ENCODE measurements at places on chromosomes 5 and 9. TPM values are rescaled to one million over a fixed set of nuclear protein-coding genes. Genes with fewer than 3 reads are reported as not detected.

The RFK gene
- 10.4 TPM for total RNA-seq

The PCDHGB6 gene
- total RNA-seq = 4.2 TPM

The GABRA1 gene
- not detected for total RNA-seq

The SOHLH1 gene
- total RNA-seq = not detected

The MRRF gene
- total RNA-seq = 48.6 TPM

The SNCAIP gene
- 3.2 TPM for total RNA-seq

The DMRT3 gene
- not detected for total RNA-seq

The TMC1 gene
- 1.1 TPM for total RNA-seq

DNA sequence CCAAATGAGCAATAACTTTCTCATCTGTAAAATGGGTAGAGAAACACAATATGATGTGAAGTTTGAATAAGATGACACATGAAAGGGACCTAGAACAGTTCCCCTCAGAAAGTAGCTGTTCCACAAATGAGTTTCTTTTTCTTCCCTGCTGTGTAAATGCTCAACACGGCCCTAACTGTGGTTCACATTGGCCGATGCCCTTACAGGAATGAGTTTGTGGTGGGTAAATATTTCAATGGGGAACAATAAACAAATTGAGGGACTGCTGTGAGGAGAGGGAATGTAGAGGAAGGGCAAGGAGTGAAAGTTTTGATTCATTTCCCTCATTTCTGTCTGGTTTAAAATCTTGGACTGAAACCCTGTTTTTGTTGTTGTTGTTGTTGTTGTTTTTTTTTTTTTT is 12.8 kb downstream of the C6 start:
- DNase-seq = no peak
- H3K36me3 ChIP-seq = no peaks in the 10 kb centered on the region
- H3K27me3 ChIP-seq = no peaks in the 10 kb centered on the region

DNA sequence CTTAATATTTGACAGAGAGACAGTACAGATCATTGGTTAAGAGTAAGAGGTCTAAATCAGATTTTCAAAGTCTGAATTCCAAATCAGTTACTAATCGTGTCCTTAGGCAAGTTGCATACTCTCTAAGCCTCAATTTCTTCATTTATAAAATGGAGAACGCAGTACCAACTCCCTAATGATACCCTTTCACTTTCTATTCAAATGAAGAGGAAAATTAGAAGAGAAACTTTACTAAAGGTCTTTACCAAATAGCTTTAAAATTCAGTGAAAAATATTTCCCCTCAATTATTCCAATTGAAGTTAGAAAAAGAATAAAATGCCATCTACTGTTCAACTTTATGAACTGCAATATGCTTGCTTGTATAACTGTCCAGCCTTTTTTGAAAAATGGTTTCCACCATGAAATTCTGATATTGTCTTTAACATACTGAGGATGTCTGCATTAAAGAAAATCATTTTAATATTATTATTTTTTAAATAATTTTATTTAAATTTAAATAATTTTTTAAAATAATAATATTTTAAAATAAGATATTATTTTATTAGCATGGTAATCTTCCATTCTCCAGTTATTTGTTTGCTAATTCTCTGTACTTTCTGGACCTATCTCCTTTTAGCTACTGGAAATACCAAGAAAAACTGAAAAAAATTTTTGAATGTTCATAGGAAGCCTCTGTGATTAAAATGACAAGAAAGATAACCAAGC is 36.0 kb downstream of the POC5 start:
- no peak overlapping the region for H3K27ac ChIP-seq
- no peak overlapping the region for H3K4me3 ChIP-seq
- peaks cover 4% of the 10 kb centered on the region for H3K4me1 ChIP-seq

- no peak overlapping the region for H3K27ac ChIP-seq
- H3K36me3 ChIP-seq = peaks cover 36% of the 10 kb centered on the region
- H3K4me1 ChIP-seq = no peaks in the 10 kb centered on the region
- H3K27me3 ChIP-seq = no peaks in the 10 kb centered on the region
- no peak overlapping the region for H3K4me3 ChIP-seq
These were observed 53.8 kb downstream of the CD180 start for GRCh38 chr5:67142816-67143215.

DNA sequence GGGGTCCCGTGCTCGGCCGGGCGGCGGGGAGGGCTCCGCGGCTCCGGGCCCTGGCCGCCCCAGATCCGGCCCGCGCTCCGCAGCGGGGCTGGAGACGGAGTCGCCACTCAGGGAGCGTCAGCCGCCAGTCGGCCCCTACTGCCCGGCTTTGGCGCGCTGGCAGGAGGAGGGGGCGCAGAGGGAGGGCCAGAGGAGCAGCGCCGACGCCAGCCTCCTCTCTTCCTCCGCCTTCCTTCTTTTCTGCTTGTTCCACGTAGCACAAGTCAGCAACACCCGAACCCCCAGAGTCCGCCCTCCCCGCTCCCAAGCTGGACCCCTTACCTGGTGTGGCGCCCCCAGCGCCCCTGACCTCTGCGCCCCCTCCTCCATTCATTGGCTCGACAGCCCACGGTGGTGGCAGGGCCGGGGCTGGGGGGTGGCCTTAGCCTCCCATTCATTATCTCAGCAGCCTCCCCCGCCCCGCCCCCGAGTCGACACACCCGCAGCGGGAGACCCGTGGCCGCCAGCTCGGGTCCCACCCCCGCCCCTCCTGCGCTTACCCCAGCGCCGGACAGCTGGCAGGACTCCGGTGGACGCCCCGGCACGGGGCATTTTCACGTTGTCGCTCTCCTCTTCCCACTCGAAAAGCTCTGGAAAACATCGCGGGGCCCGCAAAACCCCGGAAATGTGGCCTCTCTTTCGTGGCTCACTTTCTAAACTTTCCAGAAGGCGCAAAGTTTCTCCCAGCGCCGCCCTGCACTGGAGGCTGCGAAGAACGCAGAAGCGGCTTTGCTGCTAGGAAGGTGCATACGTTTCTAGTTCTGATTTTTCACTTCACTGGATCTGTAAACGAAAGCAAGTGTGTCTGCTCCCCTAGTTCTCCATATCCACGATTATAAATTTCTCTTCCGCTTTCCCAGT is at the start of gene LPAR1:
Gene LPAR1 (minus strand): TSS at position 140 of the 900 bp plus-strand sequence. CDS start 66,353 bp downstream, outside the sequence.
- H3K4me1 ChIP-seq = peaks cover 11% of the 10 kb centered on the region
- H3K27me3 ChIP-seq = no peaks in the 10 kb centered on the region
- H3K4me3 ChIP-seq = peak within 1 kb of the TSS; percentile 78
- no peaks in the 10 kb centered on the region for H3K36me3 ChIP-seq
- H3K27ac ChIP-seq = peak within 1 kb of the TSS; percentile 87

- H3K4me3 ChIP-seq = no peak overlapping the region
- H3K27me3 ChIP-seq = no peaks in the 10 kb centered on the region
- no peaks in the 10 kb centered on the region for H3K4me1 ChIP-seq
These were observed 10.8 kb downstream of the RIOK2 start for GRCh38 chr5:97172227-97172626.

GRCh38 chr5:132251220-132251725 is 6.2 kb upstream of the PDLIM4 start:
- H3K4me1 ChIP-seq = peaks cover 40% of the 10 kb centered on the region
- no peaks in the 10 kb centered on the region for H3K36me3 ChIP-seq
- no peaks in the 10 kb centered on the region for H3K27me3 ChIP-seq

DNA sequence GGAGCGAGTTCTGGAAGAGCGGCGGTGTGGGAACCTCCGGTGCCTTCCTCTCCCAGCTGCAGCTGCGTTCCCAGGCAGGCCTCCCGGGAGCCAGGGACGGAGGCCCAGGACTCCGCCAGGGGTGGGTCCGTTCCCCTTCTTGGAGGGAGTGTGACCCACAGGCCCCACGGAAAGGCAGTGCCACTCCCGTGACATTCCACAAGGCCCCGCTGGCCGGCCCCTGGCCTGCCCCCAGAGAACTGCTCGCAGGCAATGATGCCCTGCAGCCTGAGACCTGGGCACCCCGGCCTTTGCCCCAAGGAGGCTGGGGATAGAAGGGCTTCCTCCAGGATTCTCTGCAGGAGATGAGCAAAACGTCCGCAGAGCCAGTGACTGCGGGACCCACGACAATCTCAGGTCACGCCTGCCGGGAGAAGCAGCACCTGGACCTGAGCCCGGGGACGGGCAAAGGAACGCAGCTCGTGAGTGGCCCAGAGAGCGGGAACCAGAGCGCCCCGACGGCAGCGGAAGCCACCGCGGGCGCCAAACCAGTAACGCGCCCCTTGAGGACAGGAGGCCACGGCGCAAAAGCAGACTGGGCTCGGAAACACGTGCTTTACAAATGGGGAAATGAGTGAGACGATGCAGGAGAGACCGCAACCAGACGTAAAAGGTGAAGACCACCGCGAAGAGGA is 9.3 kb downstream of the OBP2B start:
- no peak overlapping the region for H3K27ac ChIP-seq
- H3K36me3 ChIP-seq = no peaks in the 10 kb centered on the region
- no peaks in the 10 kb centered on the region for H3K27me3 ChIP-seq

- H3K4me3 ChIP-seq = no peak overlapping the region
- H3K27ac ChIP-seq = no peak overlapping the region
- H3K36me3 ChIP-seq = peaks cover 8% of the 10 kb centered on the region
- no peaks in the 10 kb centered on the region for H3K4me1 ChIP-seq
These were observed 219.1 kb upstream of the OTULINL start for GRCh38 chr5:14362491-14362890.

- no peak for DNase-seq
- H3K4me3 ChIP-seq = no peak overlapping the region
- H3K36me3 ChIP-seq = no peaks in the 10 kb centered on the region
- H3K4me1 ChIP-seq = no peaks in the 10 kb centered on the region
- H3K27ac ChIP-seq = no peak overlapping the region
These were observed 136.7 kb downstream of the ROR2 start for GRCh38 chr9:91813176-91813795.

DNA sequence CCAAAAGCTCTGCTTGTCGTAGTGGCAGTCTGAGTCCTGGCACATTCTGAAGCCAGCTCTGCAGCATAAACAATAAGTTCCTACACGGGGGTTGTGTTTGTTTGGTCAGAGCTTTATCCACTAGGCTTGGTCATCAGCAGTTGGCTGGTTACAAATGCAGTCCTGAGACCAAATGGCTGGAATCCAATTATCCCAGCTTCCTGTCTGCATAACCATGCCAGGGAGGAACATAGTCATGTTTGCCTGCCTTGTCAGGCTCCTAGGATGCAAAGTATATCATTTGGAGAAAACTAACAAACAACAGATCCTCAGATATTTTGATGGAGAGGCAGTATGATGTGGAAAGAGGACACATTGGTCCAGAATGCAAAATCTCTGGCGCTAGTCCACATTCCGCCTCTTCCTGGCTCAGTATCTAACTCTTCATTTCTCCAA is 85.8 kb downstream of the FBXO38 start:
- no peak overlapping the region for H3K4me3 ChIP-seq
- DNase-seq = no peak
- H3K27me3 ChIP-seq = no peaks in the 10 kb centered on the region

DNA sequence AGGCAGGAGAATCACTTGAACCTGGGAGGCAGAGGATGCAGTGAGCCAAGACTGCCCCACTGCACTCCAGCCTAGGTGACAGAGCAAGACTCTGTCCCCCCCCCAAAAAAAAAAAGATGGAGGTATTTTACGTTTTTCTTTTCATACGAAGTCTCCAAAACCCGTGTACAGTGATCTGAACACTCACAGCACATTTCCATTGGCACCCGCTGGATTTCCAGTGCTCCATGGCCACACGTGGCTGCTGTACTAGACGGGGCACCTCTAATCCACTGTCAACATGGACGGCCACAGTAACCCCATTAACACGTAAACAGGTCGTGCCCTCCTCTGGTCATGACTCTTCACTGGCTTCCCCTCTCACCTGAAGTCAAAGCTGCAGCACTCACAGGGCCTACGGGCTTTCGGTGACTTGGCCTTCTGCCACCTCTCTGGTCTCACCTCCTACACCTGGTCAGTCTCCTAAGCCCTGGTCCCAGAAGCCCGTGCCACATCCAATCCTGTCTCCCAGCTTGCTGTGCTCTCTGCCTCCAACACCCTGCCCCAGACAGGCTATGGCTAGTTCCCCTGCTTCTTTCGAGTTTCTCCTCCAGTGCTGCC is 22.1 kb downstream of the TBC1D9B start:
- peaks cover 32% of the 10 kb centered on the region for H3K36me3 ChIP-seq
- H3K4me3 ChIP-seq = no peak overlapping the region
- DNase-seq = no peak
- H3K4me1 ChIP-seq = no peaks in the 10 kb centered on the region
- no peak overlapping the region for H3K27ac ChIP-seq

GRCh38 chr5:88049156-88049555 is 219.5 kb downstream of the TMEM161B start:
- no peak for DNase-seq
- no peaks in the 10 kb centered on the region for H3K4me1 ChIP-seq
- H3K36me3 ChIP-seq = no peaks in the 10 kb centered on the region
- H3K27ac ChIP-seq = no peak overlapping the region
- H3K27me3 ChIP-seq = no peaks in the 10 kb centered on the region
- no peak overlapping the region for H3K4me3 ChIP-seq

DNA sequence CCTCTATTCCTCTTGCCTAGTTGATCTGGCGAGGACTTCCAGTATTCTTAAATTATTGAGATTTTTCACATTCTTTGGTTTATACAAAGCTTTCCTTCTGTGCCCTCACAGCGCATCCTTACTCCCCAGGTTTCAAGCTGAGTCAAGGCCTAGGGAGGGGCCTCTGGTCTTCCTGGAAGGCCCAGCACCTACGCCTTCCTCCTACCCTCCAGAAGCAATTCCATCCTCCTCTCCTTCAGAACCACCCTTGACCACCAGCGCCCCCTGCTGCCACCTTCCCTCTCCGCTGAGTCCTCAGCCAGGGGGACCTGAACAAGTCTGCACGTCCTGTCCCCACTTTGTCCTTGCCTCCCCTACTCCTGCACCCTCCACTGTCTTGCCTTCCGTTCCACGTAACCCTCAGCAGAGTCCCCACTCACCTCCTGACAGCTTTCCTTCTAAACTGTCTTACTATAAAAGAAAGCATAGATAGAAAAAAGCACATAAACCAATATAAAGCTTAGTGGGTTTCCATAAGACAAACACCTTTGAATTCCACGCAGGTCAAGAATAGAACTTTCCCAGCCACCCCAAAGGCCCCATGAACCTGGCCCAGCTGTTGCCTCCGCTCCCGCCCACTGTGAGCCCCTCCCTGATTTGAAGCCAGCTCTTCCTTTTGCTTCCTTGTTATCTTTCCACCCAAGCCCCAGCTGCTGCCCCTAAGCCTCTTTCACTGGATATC is 63.0 kb upstream of the CTSL start:
- H3K4me1 ChIP-seq = no peaks in the 10 kb centered on the region
- no peak for DNase-seq
- peaks cover 7% of the 10 kb centered on the region for H3K36me3 ChIP-seq

DNA sequence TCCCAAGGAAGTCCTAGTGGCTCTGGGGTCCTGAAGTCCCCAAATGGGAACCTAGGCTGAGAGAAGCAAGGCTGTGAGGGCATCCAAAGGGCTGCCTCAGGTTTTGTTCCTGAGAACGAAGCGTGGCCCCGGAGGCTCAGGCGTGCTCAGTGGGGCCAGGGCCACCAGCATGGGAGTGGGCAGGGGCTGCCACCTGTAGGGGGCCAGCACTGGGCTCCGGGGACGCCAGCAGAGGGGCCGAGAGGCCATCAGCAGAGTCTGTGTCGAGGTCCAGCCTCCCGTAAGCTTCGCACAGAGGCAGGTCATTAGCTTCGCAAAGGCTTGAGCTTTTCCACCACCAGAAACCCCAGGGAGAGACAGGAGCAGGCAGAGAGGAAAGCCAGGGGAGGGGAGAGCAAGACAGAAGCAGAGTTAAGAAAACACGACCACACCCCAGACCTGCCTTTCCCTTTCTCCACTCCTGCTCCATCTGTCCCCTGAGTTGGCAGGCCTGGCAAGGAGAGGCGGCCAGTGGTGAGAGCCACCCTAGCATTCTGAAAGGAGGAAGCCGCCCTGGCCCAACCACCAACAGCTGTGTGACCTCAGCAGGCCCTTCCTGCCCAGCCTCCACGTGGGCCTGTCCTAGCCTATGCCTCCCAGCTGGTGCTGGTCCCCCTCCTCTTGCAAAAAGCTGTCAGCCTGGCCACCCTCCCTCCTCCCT is 5.5 kb upstream of the SURF6 start:
- no peaks in the 10 kb centered on the region for H3K27me3 ChIP-seq
- DNase-seq = no peak
- peaks cover 23% of the 10 kb centered on the region for H3K36me3 ChIP-seq
- H3K4me3 ChIP-seq = no peak overlapping the region

GRCh38 chr5:90480699-90481098 is 6.0 kb downstream of the POLR3G start:
- H3K36me3 ChIP-seq = no peaks in the 10 kb centered on the region
- no peak overlapping the region for H3K27ac ChIP-seq
- no peaks in the 10 kb centered on the region for H3K27me3 ChIP-seq

All from esophagus squamous epithelium (tissue), 5 donors.